ENCODE measurements at places on chromosomes 7 and 10. TPM values are rescaled to one million over a fixed set of nuclear protein-coding genes. Genes with fewer than 3 reads are reported as not detected.
A peak's percentile ranks its signal among the peaks of the same experiment; 100 is the strongest.

GRCh38 chr10:73136627-73137026 is 26.4 kb downstream of the NUDT13 start:
- H3K27ac ChIP-seq, result no peak overlapping the region
- H3K27me3 ChIP-seq, result no peaks in the 10 kb centered on the region
- DNase-seq, result no peak

GRCh38 chr10:119424258-119424975 is 118.1 kb downstream of the RGS10 start:
- peaks cover 57% of the 10 kb centered on the region for H3K36me3 ChIP-seq
- H3K27me3 ChIP-seq, result no peaks in the 10 kb centered on the region
- no peak overlapping the region for H3K27ac ChIP-seq
- H3K4me1 ChIP-seq, result no peaks in the 10 kb centered on the region
- H3K4me3 ChIP-seq, result no peak overlapping the region
- no peak for DNase-seq

Gene LIMK1
- total RNA-seq, result 4.6 TPM

Gene NUDT5
- 31.6 TPM for total RNA-seq

DNA sequence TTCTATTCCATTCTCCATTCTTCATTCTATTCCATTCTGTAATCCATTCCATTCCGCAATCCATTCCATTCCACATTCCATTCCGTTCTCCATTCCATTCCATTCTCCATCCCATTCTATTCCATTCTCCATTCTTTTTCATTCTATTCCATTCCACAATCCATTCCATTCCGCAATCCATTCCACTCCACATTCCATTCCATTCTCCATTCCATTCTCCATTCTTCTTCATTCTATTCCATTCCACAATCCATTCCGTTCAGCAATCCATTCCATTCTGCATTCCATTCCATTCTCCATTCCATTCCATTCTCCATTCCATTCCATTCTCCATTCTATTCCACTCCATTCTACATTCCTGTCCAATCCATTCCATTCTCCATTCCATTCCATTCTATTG is 85.2 kb downstream of the NSUN6 start:
- DNase-seq, result no peak
- H3K27ac ChIP-seq, result no peak overlapping the region
- no peaks in the 10 kb centered on the region for H3K4me1 ChIP-seq
- H3K27me3 ChIP-seq, result no peaks in the 10 kb centered on the region
- H3K4me3 ChIP-seq, result no peak overlapping the region

- H3K4me3 ChIP-seq, result no peak overlapping the region
- H3K4me1 ChIP-seq, result no peaks in the 10 kb centered on the region
- no peak overlapping the region for H3K27ac ChIP-seq
- no peak for DNase-seq
Measured at GRCh38 chr10:101425535-101425934, 71.6 kb downstream of the BTRC start.

DNA sequence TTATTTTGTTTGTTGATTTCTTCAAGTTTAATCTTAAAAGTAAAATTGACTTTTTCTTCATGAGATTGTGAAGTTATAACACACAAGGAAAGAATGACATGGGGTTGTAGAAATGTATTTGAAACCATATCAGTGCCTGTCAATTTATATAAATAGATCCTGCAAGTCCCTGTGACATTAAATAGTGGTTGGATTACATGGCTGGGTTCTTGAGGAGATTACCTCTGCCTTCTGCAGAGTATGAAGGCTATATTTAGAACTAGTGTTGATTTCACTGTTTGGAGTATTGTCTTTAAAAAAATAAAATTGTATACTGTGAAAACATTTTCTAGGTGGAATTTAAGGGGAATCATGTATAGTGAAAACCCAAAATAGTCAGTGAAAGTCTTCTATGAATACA is 385.8 kb upstream of the SMIM30 start:
- no peak overlapping the region for H3K27ac ChIP-seq
- H3K27me3 ChIP-seq, result no peaks in the 10 kb centered on the region
- no peaks in the 10 kb centered on the region for H3K36me3 ChIP-seq
- no peaks in the 10 kb centered on the region for H3K4me1 ChIP-seq

DNA sequence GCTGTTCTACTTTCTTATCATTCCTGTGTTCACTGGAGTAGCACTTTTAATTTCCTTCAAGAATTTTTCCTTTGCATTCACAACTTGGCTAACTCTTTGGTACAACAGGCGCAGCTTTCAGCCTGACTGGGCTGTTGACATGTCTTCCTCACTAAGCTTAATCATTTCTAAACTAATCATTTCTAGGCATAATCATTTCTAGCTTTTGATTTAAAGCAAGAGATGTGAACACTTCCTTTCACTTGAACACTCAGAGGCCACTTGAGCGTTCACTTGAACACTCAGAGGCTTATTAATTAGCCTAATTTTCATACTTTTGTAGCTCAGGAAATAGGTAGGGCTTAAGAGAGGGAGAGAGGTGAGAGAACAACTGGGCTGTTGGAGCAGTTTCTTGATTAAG is 15.9 kb downstream of the C10orf90 start:
- no peak overlapping the region for H3K27ac ChIP-seq
- no peaks in the 10 kb centered on the region for H3K4me1 ChIP-seq
- no peaks in the 10 kb centered on the region for H3K27me3 ChIP-seq
- no peaks in the 10 kb centered on the region for H3K36me3 ChIP-seq
- DNase-seq, result no peak

GRCh38 chr10:28652703-28653102 is 24.6 kb upstream of the BAMBI start:
- no peaks in the 10 kb centered on the region for H3K36me3 ChIP-seq
- no peaks in the 10 kb centered on the region for H3K4me1 ChIP-seq

DNA sequence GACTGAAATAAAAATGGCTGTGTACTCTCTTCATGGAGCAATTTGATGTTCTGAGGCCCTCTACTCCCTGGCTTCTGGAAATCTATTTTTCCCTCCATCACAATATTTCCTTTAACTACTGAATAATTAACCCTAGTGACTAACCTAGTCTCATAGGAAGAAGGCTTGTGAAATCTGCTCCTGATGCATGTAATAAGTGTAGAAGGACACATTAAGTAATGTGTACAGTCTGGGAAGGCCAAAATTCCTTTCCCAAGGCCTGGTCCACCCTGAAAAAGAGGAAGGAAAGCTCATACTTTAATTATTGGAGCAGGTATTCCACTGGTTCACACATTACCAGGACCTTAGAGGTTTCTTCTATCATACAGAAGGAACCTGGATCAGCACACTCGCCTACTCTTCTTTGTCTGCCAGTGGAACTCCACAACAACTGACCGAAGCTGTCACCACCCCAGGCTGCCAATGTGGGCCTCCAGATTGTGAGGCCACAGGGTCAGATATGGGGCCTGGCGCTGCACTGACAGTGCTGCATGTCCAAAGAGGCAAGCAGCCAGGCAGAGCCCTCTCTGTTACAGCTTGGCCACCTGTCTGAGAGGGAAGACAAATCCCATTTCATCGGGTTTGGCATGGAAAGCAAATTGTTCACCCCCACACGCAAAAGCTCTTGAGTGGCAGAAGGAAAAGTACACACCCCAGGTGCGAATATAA is 54.4 kb upstream of the FAM133B start:
- H3K4me3 ChIP-seq, result no peak overlapping the region
- no peaks in the 10 kb centered on the region for H3K27me3 ChIP-seq
- no peak for DNase-seq
- no peaks in the 10 kb centered on the region for H3K4me1 ChIP-seq
- no peaks in the 10 kb centered on the region for H3K36me3 ChIP-seq
- peak overlapping the region; percentile 22 for H3K27ac ChIP-seq

GRCh38 chr10:103058034-103058433 is 135.0 kb downstream of the NT5C2 start:
- H3K36me3 ChIP-seq, result peaks cover 5% of the 10 kb centered on the region
- H3K4me3 ChIP-seq, result no peak overlapping the region
- no peak for DNase-seq

GRCh38 chr10:84214612-84215235 is 10.6 kb downstream of the LRIT2 start:
- H3K4me1 ChIP-seq, result no peaks in the 10 kb centered on the region
- no peaks in the 10 kb centered on the region for H3K36me3 ChIP-seq

DNA sequence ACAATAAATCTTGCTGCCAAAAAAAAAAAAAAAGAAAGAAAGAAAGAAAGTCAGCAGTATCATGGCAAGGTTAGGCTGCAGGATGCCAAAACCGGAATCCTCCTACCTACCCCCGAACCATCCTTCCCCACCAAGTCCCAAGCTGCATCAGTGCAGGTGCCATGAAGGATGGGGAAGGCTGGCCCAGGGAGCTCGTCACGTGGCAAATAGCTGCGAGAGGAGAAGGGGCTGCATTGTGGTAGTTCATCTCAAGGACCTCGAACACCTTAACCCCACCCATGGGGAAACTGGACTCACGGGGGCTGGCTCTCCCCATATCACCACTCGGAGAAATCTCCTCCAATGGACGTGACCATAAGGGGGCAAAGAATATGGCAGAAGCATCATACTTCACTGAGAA is 86.2 kb downstream of the TACC2 start:
- no peaks in the 10 kb centered on the region for H3K36me3 ChIP-seq
- no peaks in the 10 kb centered on the region for H3K27me3 ChIP-seq
- H3K27ac ChIP-seq, result no peak overlapping the region
- no peak overlapping the region for H3K4me3 ChIP-seq
- no peak for DNase-seq

DNA sequence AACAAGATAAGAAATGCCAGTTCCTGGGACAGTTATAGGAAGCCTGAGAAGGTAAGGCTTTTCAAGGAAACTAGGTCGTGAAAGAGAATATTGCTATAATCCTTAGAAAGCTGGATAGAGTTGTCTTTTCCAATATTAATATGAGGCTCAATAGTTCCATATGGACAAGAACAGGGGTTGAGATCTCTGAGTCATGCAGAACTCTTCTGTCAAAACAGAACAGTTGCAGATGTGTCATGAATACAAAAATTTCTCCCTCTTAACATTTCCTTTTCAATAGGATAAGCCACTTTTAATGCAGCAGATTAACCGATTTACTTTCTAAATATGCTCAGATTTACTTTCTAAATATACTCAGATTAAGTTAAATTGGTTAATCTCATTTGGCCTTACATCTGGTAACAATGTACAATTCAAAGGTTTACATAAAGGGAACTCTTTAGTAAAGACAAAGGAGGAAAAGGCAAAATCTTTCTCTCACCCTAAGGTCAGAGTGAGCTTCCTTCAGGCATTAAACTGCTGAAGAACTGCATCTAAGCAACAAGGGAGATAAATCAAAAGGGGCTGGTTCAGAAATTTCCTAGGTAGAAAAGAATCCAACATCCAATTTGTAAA is 104.7 kb upstream of the PCDH15 start:
- H3K27ac ChIP-seq, result no peak overlapping the region
- DNase-seq, result no peak
- H3K4me1 ChIP-seq, result no peaks in the 10 kb centered on the region
- no peaks in the 10 kb centered on the region for H3K36me3 ChIP-seq

GRCh38 chr10:123869020-123869414 is 22.6 kb downstream of the CPXM2 start:
- peak overlapping the region; percentile 91 for H3K27ac ChIP-seq
- H3K4me3 ChIP-seq, result no peak overlapping the region
- no peaks in the 10 kb centered on the region for H3K36me3 ChIP-seq
- H3K27me3 ChIP-seq, result no peaks in the 10 kb centered on the region
- H3K4me1 ChIP-seq, result peaks cover 71% of the 10 kb centered on the region

- no peak overlapping the region for H3K27ac ChIP-seq
- no peak for DNase-seq
- H3K4me1 ChIP-seq, result peaks cover 22% of the 10 kb centered on the region
- no peaks in the 10 kb centered on the region for H3K27me3 ChIP-seq
Measured at GRCh38 chr10:94210440-94211168, 152.1 kb downstream of the NOC3L start.

- DNase-seq, result no peak
- H3K4me3 ChIP-seq, result no peak overlapping the region
- H3K36me3 ChIP-seq, result no peaks in the 10 kb centered on the region
- H3K27me3 ChIP-seq, result no peaks in the 10 kb centered on the region
- no peaks in the 10 kb centered on the region for H3K4me1 ChIP-seq
Measured at GRCh38 chr7:139976838-139977656, 85.7 kb downstream of the PARP12 start.

DNA sequence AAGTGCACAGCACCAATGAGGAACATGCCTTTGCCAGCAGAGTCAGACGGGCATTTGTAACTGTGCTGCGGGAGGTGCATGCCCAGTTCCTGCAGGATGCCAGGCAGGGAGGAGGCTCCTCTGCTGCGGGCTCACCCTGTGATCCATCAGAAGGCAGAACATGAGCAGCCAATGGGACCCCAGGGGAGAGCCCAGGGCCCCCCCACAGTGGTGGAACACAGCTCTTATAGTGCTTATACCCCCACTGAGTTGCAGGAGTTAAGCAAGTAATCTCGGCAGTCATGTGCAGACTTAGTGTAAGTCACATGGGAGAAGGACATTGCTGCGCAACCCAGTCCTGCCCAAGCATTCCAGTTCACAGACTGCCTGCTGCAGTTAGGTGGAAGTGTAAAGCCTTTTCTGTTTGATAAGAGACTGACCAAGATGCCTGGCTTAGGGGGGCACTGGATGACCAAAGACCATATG is 120.3 kb upstream of the TMEM106B start:
- no peaks in the 10 kb centered on the region for H3K27me3 ChIP-seq
- H3K4me3 ChIP-seq, result no peak overlapping the region
- H3K4me1 ChIP-seq, result no peaks in the 10 kb centered on the region
- H3K36me3 ChIP-seq, result no peaks in the 10 kb centered on the region
- DNase-seq, result no peak

DNA sequence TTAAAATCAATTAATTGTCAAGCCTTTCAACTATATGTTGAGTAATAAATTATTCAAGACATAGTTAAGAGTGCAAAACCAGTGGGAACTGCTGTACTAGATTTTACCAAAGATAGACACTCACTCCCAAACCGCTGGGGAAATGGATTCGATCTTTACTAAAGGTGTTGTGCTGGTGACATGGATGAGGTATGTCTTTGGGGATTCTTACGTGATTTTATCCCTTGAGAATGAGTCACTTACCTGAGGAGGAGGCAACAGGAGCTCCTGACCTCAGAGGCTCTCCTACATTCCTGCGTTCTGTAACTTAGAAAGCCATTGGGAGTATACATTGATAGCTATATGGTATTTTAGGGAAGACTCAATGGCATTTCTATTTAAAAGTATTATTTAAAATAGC is 165.5 kb downstream of the PKD1L1 start:
- H3K27me3 ChIP-seq, result no peaks in the 10 kb centered on the region
- no peak overlapping the region for H3K4me3 ChIP-seq
- H3K36me3 ChIP-seq, result no peaks in the 10 kb centered on the region

Gene LRRD1
- under 0.01 TPM for total RNA-seq

GRCh38 chr7:128829391-128830166 is 627 bp upstream of the FLNC start:
- H3K4me3 ChIP-seq, result peak overlapping the region; percentile 90
- no peaks in the 10 kb centered on the region for H3K36me3 ChIP-seq
- H3K4me1 ChIP-seq, result peaks cover 59% of the 10 kb centered on the region

GRCh38 chr7:54880326-54880989 is 121.4 kb upstream of the SEC61G start:
- H3K36me3 ChIP-seq, result no peaks in the 10 kb centered on the region
- no peak overlapping the region for H3K27ac ChIP-seq
- no peaks in the 10 kb centered on the region for H3K4me1 ChIP-seq
- DNase-seq, result no peak
- no peaks in the 10 kb centered on the region for H3K27me3 ChIP-seq
- H3K4me3 ChIP-seq, result no peak overlapping the region

Gene PLXDC2
- 41.8 TPM for total RNA-seq

Gene ENTPD1
- total RNA-seq, result 28.2 TPM

GRCh38 chr7:143929224-143929920 is 5.7 kb upstream of the OR2F2 start:
- no peak overlapping the region for H3K27ac ChIP-seq
- no peak overlapping the region for H3K4me3 ChIP-seq
- no peaks in the 10 kb centered on the region for H3K4me1 ChIP-seq
- no peaks in the 10 kb centered on the region for H3K27me3 ChIP-seq

- no peaks in the 10 kb centered on the region for H3K36me3 ChIP-seq
- no peak overlapping the region for H3K4me3 ChIP-seq
- H3K27ac ChIP-seq, result no peak overlapping the region
- peak; percentile 76 for DNase-seq
- no peaks in the 10 kb centered on the region for H3K27me3 ChIP-seq
- H3K4me1 ChIP-seq, result no peaks in the 10 kb centered on the region
Measured at GRCh38 chr7:47392241-47392759, 189.6 kb downstream of the TNS3 start.

Data from sigmoid colon (tissue), 7 donors.